ENCODE measurements at places on chromosomes 2 and 18. TPM values are rescaled to one million over a fixed set of nuclear protein-coding genes. Genes with fewer than 3 reads are reported as not detected.

DNA sequence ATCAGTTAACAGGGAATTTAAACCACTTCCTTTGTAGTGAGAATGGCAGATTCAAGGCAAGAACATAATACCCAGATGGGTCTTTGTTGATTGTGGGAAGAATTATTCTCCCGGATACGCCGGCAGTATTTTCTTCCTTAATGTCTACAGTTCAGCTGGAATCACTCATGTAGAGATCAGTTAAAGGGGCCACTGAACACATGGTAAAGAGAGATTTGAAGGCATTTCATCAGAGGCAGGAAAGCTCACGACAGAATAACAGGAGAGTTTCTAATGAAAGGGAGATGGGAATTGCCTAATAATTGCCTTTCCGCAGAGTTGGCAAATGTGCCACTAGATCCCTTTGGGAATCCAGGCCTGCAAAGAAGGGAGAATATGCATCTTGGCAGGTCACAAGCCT is 327.7 kb upstream of the ZNF804A start:
- H3K27me3 ChIP-seq = no peaks in the 10 kb centered on the region
- H3K36me3 ChIP-seq = no peaks in the 10 kb centered on the region
- H3K27ac ChIP-seq = no peak overlapping the region
- no peak for DNase-seq
- H3K4me1 ChIP-seq = no peaks in the 10 kb centered on the region

GRCh38 chr18:13112982-13113381 is 105.6 kb upstream of the LDLRAD4 start:
- H3K36me3 ChIP-seq = peaks cover 48% of the 10 kb centered on the region
- no peak overlapping the region for H3K27ac ChIP-seq
- no peaks in the 10 kb centered on the region for H3K27me3 ChIP-seq

- DNase-seq = peak; percentile 76
- no peak overlapping the region for H3K4me3 ChIP-seq
- peak overlapping the region; percentile 59 for H3K27ac ChIP-seq
- H3K36me3 ChIP-seq = peaks cover 1% of the 10 kb centered on the region
Observed at GRCh38 chr2:152730591-152731333, 12.3 kb downstream of the ARL6IP6 start.

GRCh38 chr18:43571078-43571689 is 293.9 kb upstream of the SYT4 start:
- H3K36me3 ChIP-seq = no peaks in the 10 kb centered on the region
- H3K27ac ChIP-seq = no peak overlapping the region
- DNase-seq = no peak
- H3K27me3 ChIP-seq = peaks cover 3% of the 10 kb centered on the region
- no peaks in the 10 kb centered on the region for H3K4me1 ChIP-seq

DNA sequence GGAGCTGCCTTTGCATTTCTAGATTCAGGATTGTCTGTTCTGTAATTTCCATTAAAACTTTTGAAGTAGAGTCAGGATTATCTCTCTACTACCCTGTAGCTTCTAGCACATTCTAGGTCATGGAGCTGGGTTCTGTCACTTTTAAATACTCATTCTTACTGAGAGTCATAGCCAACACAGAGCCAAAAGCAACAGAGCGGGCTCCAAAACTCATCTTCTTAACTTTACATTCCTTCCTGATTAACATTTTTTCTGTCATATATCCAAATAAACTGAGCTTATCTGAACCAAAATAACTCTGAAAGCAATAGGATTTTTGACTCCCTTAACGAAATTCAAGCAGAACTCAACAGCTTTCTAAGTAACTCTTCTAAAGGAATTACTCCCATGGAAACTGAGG is 12.9 kb downstream of the PREPL start:
- H3K4me1 ChIP-seq = peaks cover 2% of the 10 kb centered on the region
- no peak overlapping the region for H3K4me3 ChIP-seq
- no peak for DNase-seq

- DNase-seq = no peak
- no peak overlapping the region for H3K27ac ChIP-seq
- peaks cover 13% of the 10 kb centered on the region for H3K4me1 ChIP-seq
- no peak overlapping the region for H3K4me3 ChIP-seq
Observed at GRCh38 chr2:241289597-241289996, 25.9 kb downstream of the HDLBP start.

- peaks cover 13% of the 10 kb centered on the region for H3K4me1 ChIP-seq
- H3K36me3 ChIP-seq = no peaks in the 10 kb centered on the region
- H3K27me3 ChIP-seq = no peaks in the 10 kb centered on the region
- no peak overlapping the region for H3K27ac ChIP-seq
- DNase-seq = no peak
- H3K4me3 ChIP-seq = no peak overlapping the region
Observed at GRCh38 chr2:235390816-235391194, 103.0 kb upstream of the AGAP1 start.

DNA sequence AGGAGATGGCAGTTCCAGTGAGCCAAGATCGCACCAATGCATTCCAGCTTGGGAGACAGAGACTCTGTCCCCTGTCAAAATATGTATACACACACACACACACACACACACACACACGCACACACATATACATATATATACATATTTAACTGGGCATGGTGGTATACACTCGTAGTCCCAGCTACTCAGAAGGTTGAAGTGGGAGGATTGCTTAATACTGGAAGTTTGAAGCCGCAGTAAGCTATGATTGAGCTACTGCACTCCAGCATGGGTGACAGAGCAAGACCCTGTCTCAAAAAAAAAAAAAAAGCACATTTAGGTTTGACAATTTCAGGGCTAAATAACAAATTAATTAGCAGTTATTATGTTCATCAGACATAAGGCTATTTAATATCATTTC is 36.0 kb upstream of the ATIC start:
- no peaks in the 10 kb centered on the region for H3K4me1 ChIP-seq
- H3K27ac ChIP-seq = no peak overlapping the region
- no peaks in the 10 kb centered on the region for H3K36me3 ChIP-seq
- DNase-seq = no peak

- DNase-seq = no peak
- no peak overlapping the region for H3K4me3 ChIP-seq
- H3K36me3 ChIP-seq = no peaks in the 10 kb centered on the region
- H3K27ac ChIP-seq = no peak overlapping the region
- H3K4me1 ChIP-seq = peaks cover 6% of the 10 kb centered on the region
Observed at GRCh38 chr2:237613679-237614078, 13.7 kb upstream of the LRRFIP1 start.

DNA sequence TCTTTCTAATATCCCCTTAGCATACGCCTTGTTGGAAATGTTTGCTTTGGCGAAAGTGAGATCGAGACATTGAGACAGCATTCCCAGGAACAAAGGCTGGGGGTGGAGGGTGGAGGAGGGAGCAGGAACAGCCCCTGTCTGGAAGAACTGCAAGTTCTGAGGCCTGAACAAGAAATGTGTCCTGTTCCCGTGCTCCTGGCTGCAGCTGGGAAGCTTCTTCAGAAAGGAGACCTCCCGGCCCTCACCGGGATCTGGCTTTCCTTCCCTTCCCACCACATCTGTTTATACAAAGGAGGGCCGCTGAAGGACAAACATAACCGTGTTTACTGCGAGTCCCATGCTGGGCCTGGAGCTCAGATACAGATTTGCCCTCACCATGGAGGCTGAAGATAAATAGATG is 35.9 kb downstream of the AFF3 start:
- H3K27ac ChIP-seq = no peak overlapping the region
- no peak overlapping the region for H3K4me3 ChIP-seq
- peaks cover 40% of the 10 kb centered on the region for H3K27me3 ChIP-seq
- peaks cover 1% of the 10 kb centered on the region for H3K4me1 ChIP-seq
- no peaks in the 10 kb centered on the region for H3K36me3 ChIP-seq

DNA sequence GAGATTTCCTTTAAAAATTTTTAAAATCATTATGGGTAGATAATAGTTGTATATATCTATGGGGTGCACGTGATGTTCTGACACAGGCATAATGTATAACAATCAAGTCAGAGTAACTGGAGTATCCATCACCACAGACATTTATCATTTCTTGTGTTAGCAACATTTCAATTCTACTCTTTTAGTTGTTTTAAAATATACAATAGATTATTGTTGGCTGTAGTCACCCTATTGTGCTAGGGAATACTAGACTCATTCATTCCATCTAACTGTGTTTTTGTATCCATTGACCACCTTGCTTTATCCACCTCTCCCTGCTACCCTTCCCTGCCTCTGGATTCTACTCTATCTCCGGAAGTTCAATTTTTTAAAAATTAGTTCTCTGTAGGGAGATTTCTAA is 31.0 kb downstream of the DYSF start:
- no peaks in the 10 kb centered on the region for H3K36me3 ChIP-seq
- no peak overlapping the region for H3K4me3 ChIP-seq
- no peaks in the 10 kb centered on the region for H3K4me1 ChIP-seq

- H3K4me1 ChIP-seq = peaks cover 3% of the 10 kb centered on the region
- H3K36me3 ChIP-seq = no peaks in the 10 kb centered on the region
Observed at GRCh38 chr2:164782323-164782722, 59.3 kb downstream of the COBLL1 start.

DNA sequence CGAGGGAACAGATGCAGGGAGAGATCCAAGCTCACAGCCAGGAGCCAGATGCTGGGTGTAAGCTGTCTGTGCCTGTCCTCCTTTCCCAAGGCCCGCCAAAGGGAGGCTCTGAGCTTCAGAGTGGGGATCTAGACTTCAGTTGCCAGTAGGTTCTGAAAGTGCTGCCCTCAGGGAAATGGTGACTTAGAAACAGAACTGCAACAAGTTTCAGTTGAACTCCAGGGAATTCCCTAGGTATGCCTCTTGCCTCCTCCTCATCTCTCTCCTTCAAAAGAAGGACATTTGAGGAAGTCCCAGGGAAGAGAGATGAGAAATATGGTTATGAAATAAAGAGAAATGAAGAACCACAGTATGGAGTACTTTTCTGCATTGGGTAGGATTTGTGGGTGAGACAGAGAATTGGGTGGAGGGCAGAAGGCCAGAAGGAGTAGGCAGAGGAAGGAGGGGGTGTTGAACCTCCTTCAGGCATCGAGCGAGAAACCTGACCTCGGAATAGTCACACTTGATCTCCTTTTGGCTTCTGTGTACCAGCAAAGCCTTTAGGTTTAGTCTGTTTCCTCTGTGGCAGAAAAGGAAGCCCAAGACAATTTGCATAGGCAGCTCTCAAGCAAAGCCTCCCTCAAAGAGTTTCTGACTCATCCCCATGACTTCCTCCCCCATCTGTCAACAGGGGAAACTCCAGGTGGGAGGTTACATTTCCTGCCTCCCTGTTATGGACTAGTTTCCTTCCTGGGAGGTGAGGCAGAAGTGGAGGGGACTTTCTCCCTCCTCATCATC is 45.7 kb downstream of the QPCT start:
- H3K4me3 ChIP-seq = no peak overlapping the region
- peaks cover 3% of the 10 kb centered on the region for H3K27me3 ChIP-seq
- peaks cover 3% of the 10 kb centered on the region for H3K4me1 ChIP-seq
- DNase-seq = peak; percentile 76
- no peaks in the 10 kb centered on the region for H3K36me3 ChIP-seq
- peak overlapping the region; percentile 33 for H3K27ac ChIP-seq

GRCh38 chr2:133658020-133658903 is 90.0 kb upstream of the NCKAP5 start:
- H3K27me3 ChIP-seq = no peaks in the 10 kb centered on the region
- no peak overlapping the region for H3K4me3 ChIP-seq
- no peak for DNase-seq
- H3K36me3 ChIP-seq = no peaks in the 10 kb centered on the region
- H3K27ac ChIP-seq = no peak overlapping the region
- no peaks in the 10 kb centered on the region for H3K4me1 ChIP-seq

DNA sequence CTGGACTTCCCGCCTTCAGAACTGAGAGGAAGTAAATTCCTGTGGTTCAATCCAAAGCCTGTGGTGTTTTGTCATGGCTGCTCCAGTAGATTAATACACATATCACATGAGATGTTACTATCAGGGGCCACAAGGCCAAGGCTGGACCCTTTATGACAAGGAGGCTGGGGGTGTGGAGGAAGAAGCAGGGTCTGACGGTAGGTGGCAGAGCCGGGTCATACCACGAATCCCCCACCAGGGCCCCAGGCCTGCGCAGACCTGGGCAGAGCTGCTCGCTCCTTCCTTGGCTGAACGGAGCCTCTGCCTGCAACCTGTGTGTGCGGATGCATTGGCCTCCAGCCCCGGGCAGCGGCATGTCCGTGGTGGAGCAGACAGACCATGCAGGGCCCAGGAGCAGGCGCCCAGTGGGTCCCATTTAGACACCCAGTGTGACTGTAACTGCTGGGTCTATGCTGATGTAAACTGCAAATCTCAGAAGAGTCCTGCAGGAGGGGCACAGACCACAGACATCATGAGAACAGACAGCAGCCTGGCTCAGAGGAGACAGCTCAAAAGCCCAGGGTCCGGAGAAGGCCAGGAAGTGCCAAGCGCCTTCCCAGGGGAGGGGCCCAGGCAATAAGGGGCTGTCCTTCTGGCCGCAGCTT is 155.2 kb downstream of the PXDN start:
- H3K4me3 ChIP-seq = no peak overlapping the region
- H3K27me3 ChIP-seq = no peaks in the 10 kb centered on the region
- H3K36me3 ChIP-seq = no peaks in the 10 kb centered on the region
- H3K27ac ChIP-seq = no peak overlapping the region
- no peak for DNase-seq

GRCh38 chr18:3405713-3406112 is 44.3 kb upstream of the TGIF1 start:
- no peak for DNase-seq

DNA sequence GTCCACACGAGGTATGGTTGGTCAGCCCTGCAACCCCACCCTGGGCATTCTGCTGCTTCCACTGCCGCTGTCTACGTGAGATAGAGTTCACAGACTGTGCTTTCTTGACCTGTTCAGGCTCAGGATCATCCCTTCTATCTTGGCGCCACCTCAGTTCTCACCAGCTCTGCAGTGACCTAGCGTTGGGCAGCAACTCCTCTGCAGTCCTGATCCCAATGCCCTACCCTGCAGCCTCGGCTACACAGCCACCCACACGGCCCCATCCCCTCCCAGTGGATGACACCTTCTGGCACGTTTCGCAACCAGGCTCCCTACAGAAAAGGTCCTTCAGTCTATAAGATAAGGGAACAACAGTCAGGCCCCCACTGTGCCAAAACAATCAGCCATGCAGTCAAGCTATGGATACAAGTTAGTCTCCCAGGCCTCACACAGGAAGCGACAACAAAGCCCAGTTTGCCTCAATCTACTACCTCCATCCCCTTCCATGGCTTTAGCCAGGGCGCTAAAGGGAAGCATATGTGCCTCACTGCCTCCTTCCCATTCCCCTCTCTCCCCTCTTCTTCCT is 317.9 kb upstream of the PKDCC start:
- H3K4me3 ChIP-seq = no peak overlapping the region
- no peak for DNase-seq
- H3K27me3 ChIP-seq = peaks cover 17% of the 10 kb centered on the region
- no peaks in the 10 kb centered on the region for H3K36me3 ChIP-seq

ASXL2 gene
- 56.1 TPM for total RNA-seq

ASB18 gene
- not detected for total RNA-seq

FLACC1 gene
- 0.98 TPM for total RNA-seq

ADD2 gene
- 1.2 TPM for total RNA-seq

ERLEC1 gene
- 30.8 TPM for total RNA-seq

HK2 gene
- total RNA-seq = 45.8 TPM

PLB1 gene
- 0.67 TPM for total RNA-seq

EMILIN1 gene
- 0.79 TPM for total RNA-seq

WDR43 gene
- total RNA-seq = 70.9 TPM
